ENCODE measurements at places on chromosomes 1 and 21.

- peak; percentile 67 for DNase-seq
Observed at GRCh38 chr1:207152792-207153468, 48.9 kb downstream of the C4BPA start.

GRCh38 chr1:176241385-176242015 lies 34.4 kb upstream of the COP1 start:
- DNase-seq = peak; percentile 18

GRCh38 chr1:95467036-95467435 lies 233.0 kb downstream of the RWDD3 start:
- DNase-seq = no peak

GRCh38 chr1:58683519-58683918 lies 16.3 kb downstream of the MYSM1 start:
- no peak for DNase-seq

DNA sequence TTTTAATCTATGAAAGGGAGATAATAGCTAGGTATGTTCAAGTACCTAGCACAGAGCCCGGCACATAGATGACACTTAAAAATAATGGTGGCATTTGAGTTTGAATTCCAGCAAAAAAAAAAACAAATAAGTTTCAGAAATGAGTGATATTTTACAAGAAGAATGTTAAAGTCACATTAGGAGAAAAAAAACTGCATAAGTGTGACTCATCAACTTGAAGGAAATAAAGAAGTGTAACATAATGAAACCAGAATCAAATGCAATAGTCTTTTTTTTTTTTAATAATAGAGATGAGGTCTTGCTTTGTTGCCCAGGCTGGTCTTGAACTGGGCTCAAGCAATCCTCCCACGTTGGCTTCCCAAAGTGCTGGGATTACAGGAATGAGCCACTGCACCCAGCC lies 17.1 kb downstream of the DNASE2B start:
- no peak for DNase-seq

DNA sequence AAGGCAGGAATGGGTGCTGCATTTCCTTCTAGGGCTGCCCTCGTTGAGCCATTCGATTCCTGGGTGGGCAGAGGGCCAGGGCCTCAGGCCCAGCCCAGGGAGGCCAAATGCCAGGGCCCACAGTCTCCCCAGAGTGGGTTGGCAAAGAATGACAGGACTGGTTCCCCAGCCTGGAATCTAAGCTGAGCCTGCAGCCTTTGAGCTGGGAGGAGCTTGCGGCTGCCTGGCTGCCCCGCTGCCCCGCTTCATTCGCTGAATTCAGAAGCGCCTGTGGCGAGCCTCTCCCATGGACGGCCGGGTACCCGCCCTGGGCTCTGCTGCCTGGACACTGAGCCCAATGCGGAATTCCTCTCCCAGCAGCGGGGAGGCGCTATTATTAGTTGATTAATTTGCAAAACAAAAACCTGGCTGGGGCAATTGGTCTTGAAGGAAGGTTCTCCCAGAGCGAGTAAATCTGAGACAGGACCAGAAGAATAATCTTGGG lies 32.3 kb upstream of the TARDBP start:
- no peak for DNase-seq

DNA sequence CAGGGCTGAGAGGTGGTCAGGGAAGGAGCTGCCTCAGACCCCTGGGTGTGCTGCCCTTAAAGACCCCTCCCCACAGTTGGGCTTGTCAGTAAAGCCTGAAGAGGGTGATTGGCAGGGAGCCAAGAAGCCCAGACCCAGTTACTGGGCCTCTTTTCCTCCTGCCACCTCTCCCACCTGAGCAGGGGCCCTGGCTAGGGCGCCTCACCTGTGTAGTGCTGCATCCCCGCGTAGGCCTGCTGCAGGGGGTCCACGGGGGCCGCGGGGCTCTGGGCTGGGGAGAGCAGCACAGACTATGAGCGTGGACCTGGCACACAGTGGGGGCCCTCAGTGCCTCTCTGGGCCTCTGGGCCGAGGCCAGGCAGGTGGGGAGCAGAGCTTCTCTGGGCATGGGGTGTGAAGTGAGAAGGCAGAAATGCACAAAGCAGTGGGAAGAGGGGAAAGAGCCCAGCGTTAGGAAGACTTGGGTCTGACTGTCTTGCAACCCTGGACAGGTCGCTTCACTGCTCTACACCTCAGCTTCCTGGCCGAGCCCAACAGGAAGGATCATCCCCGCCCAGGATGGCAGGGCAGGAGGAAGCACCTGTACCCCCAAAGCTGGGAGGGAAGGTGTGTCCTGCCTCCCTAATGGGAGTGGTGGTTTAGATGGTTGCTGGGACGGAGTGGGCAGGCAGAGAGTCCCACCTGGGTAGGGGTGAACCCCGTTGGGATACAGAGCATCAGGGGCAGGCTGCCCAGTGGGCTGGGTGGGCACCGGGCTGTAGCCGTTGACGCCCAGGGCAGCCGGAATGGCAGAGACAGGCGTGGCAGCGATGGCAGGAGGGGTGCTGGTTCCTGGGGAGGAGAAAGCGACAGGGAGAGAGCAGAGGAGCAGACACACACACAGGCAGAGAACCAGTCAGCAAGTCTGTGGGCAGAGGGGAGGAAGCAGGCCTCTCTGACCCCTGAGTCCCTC lies 9.9 kb downstream of the CELF3 start:
- DNase-seq = no peak

- no peak for DNase-seq
Observed at GRCh38 chr1:40978886-40979240, 633 bp upstream of the CTPS1 start.

DNA sequence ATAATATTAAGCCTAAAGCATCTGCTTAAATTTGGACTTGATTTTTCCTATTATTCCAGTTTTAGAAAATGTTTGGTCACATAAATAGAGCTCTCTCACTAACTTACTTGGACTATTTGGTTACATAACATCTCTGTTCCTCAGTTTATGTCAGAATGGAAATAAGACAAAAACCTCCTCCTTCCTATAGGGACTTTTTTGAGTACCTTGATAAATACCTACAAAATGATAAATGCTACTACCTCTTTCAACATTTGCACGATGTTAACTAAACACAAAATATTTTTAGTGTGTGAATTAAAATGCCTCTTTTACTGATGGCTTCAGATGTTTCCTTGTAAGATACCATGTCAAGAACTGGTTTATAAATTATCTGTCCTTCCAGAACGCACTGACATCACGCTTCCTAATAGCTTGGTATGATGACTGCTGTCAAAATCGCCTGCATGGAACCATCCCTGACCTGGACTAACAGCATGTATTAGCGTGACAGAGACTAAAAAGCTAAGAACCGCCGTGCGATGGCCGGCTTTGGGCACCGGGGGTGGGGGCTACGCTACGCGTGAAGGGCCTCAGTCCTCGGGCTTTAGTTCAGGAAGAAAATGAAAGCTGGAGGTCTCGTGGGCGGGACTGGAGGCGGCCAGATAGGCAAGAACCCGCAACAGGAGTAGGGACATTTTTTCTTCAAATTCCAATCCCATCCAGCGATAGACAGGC lies 133.2 kb upstream of the BARHL2 start:
- DNase-seq = peak; percentile 8

GRCh38 chr1:156104065-156104810 lies 10.3 kb upstream of the LMNA start:
- peak; percentile 85 for DNase-seq

- no peak for DNase-seq
Observed at GRCh38 chr1:171286032-171286705, 27.8 kb upstream of the FMO4 start.

DNA sequence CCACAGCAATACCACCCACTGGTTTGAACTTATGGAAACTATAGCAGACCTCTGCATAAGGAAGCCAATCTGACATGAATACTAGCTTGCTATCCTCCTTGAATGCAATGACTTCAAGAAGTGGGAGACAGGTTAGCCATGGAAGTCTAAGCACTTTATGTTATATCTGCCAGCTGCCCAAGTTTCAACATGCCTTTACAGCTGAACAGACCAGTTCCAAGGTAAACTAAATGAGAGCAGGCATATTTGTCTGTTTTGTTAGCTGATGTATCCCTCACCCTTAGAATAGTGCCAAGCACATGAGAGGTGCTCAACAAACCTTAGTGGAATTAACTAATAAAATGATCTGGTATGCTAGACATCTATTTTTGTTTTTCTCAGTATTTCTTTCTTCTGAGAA lies 65.1 kb downstream of the ALG14 start:
- DNase-seq = no peak

DNA sequence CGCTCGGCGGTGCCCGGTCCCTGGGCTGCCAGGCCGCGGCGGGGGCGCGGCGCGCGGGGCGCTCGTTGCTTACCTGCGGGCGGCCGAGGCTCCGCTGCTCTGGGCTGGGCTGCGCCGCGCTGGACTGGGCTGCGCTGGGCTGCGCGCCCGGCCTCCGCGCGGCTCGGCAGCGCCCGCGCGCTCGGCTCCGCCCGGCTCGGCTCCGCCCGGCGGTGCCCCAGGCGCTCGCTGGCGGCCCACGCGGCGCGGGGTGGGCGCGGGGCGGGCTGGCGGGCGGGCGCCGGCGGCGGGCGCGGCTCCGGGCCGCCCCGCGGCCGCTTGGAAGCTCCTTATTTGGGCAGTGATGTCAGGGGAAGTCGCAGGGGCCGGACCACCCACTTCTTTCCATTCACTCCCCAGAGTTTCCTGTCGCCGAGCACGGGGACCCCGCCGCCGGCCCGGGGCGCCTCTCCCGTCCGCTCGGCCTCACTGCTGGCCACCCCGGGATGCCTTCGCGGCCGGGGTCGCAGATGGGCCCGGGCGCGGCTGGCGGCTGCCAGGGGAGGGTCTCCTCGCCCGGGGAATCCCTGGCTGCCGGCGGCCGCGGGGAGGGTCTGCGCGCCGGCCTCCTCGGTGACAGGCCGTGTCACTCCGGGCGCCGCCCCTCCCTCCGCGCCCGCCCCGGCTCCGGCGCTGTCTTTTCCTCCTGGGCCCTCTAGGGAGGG lies 177.7 kb upstream of the EDN2 start:
- no peak for DNase-seq

- no peak for DNase-seq
Observed at GRCh38 chr1:229913489-229913888, 153.5 kb upstream of the GALNT2 start.

DNA sequence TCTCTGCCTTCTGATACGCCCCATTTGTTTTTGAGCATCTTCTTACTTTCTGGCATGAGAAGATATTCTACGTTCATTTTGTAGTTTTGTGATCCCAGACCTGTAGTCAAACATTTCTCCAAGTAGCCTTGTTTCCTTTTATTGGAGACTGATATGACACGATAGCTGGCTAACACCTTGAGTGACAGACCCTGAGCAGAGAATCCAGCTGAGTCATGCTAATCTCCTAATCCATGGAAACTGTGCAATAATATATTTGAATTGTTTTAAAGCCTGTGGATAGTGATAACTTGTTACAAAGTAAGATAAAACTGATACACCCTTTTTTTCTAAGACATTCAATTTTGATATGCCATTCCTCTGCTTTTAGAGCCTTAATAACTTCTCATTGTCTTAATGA lies 1.2 kb upstream of the IFI44L start:
- no peak for DNase-seq

- DNase-seq = no peak
Observed at GRCh38 chr1:151005729-151006319, 878 bp downstream of the MINDY1 start.

DNA sequence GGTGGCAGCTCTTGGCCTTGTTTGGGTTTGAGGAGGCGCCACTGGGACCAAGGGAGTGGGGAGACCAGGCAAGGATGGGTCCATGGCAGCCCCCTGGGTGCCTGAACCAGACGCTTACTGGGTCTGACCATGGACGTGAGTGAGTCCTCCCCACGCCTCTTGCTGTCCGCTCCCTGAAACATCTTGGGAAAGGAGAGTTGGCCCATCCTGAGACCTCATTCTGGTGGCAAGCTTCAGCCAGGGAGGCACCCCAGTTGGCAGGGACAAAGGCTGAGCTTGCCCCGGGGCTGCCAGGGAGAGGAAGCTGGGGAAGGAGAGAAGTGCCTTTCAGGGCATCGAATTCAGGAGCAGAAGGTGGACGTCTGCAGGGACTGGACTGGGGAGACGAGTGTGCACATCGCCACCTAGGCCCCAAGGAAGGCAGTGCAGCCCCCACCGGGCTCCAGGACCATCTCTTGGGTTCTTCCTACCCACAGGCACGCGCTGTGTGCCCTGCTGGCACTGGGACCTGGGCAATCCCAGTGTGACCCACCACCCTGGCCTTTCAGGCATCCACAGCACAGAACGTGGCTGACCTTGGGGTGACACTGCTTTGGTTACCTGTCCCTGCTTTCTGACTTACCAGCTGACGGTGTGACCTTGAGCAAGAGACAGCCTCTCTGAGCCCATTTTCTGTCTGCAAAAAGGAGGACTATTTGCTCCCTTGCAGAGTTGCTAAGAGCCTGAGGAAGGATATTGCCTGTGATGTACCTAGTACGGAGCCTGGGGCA lies 132.9 kb upstream of the WNT4 start:
- peak; percentile 67 for DNase-seq

GRCh38 chr1:89632657-89633247 lies at the start of gene LRRC8C:
Gene LRRC8C (plus strand): TSS chr1:89633120. CDS start chr1:89686474, 53,354 bp downstream.
- DNase-seq = peak; percentile 69

- DNase-seq = no peak
Observed at GRCh38 chr1:115839029-115839678, 1.8 kb downstream of the NHLH2 start.

GRCh38 chr1:155324717-155325602 lies 4.3 kb downstream of the RUSC1 start:
- peak; percentile 72 for DNase-seq

DNA sequence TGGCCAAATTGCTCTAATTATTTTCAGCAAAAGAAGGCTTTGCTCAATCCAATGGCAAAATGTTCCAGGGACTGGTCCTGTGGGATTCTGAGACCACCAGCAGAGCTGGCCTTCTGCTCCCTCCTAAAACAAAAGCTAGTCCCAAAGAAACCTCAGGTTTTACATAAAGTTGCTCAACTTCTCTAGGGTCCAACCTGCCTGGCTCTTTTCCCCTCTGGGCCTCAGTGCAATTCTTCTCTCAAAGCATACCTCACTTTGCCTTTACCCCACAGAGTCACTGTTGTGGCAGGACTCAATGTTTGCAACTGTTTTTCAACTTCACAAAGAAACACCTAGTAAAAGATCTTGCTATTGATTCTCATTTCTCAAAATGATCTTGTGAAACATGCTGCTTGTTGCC lies 39.8 kb downstream of the TBX15 start:
- DNase-seq = no peak

DNA sequence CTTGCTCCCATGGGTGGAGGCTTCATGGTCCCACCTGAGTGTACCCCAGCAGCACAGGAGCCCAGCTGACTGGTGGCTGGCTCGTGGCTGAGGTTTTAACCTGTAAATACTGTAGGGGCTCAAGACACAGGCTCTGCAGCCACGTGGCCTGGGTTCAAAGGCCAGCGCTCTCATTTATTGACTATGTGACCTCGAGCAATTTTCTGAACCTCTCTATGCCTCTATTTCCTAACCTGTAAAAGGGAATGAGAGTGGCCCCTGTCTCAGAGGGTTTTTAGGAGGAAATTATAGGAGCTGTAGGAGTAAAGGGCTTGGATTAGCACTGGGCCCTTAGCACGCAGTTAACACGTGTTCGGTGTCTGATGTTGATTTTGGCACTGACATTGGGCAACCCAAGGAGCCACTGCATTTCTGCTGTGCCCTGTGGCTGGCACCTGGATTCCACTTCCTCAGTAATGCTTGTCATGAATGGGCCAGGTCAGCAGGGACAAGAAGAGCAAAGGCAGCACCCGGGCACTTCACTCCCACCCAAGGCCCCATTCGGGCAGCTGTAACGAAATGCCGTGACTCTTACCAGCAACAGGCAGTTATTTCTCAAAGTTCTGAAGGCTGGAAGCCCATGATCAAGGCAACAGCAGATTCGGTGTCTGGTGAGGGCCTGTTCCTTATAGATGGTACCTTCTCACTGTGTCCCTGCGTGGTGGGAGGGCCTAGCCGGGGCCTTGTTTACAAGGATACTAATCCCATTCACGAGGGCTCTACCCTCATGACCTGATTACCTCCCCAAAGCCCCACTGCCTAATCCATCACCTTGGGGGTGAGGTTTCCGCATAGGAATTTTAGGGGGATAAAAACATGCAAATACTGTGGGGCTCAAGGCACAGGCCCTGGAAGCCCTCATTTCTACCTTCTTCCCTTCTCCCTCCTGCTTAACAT lies 25.2 kb downstream of the ARHGEF10L start:
- no peak for DNase-seq
